ENCODE measurements at places on chromosomes 4 and X.

- DNase-seq = no peak
Measured at GRCh38 chrX:140501940-140502468, 2.9 kb downstream of the SOX3 start.

DNA sequence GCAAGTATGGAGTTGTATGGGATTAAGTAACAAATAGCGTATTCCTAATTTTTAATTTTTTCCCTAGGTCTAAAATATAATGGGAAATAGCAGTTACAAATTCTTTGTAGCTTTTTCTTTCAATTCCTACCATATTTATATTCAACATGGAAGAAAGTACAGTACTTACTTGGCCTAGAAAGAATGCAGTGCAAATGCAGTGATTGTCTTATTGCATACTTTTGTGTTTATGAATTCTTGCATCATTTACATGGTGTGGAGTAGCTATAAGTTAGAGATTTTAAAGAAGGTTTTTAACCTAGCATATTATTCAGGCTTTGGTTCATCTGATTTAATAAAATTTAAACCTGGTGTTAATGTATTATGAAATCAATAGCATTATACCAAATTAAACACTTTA lies 263.3 kb downstream of the BMPR1B start:
- no peak for DNase-seq

- no peak for DNase-seq
Measured at GRCh38 chr4:73844345-73844744, 7.9 kb downstream of the CXCL6 start.

GRCh38 chr4:66045913-66046312 lies 375.6 kb upstream of the EPHA5 start:
- DNase-seq = no peak

DNA sequence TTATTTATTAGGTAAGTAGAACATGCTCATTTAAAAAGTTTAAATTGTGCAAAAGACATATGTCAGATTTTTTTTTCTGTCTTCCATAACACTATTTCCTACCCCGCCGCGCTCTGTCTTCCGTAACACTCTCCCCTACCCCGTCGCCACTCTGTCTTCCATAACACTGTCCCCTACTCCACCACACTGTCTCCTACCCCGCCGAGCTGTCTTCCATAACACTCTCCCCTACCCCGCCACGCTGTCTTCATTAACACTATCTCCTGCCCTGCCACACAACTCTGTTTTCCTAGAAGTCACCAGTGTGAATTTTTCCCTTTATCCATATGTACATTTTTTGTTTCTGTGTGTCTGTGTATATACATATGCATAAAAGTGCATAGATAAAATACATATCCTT lies 4.4 kb downstream of the MSMO1 start:
- no peak for DNase-seq

- DNase-seq = no peak
Measured at GRCh38 chr4:34280131-34280530, 1964.2 kb downstream of the ARAP2 start.

DNA sequence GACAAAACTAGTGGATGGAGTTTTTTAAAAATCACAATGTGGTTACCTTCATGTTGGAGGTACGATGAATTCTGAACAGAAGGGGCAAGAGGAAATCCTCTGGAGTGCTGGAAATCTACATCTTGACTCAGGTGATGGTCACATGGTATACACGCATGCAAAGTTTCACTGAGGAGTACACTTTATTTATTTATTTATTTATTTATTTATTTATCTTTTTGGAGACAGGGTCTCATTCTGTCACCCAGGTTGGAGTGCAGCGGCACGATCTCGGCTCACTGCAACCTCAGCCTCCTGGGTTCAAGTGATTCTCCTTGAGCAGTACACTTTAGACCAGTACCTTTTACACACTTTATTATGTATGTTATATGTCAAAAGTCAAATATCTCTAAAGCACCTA lies 645.7 kb upstream of the DIPK2B start:
- DNase-seq = no peak

- no peak for DNase-seq
Measured at GRCh38 chrX:17554914-17555313, 179.9 kb downstream of the NHS start.

- DNase-seq = no peak
Measured at GRCh38 chr4:39518484-39518883, 8.8 kb downstream of the UGDH start.

DNA sequence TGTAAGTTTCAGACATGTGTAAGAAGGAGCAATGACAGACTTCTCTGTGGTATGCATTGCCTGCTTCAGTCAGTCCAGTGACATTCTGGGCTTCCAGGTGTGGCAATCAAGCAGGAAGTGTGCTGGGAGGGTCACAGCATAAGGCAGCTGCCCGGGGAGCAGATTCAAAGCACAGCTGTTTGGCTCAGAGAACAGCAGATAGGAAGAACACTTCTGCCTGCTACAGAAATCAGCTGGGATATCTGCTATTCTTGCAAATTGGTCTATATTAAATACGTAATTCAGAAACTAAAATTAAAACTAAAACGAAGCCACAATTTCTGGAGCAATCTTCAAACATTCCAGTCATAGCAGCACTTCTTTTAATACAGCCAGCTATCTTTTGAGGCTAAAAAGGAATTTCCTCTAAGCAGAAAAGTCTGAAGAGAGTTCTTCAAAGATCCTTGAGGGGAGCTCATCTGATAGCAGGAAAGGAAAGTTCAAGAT lies 47.5 kb upstream of the GALNT7 start:
- no peak for DNase-seq

DNA sequence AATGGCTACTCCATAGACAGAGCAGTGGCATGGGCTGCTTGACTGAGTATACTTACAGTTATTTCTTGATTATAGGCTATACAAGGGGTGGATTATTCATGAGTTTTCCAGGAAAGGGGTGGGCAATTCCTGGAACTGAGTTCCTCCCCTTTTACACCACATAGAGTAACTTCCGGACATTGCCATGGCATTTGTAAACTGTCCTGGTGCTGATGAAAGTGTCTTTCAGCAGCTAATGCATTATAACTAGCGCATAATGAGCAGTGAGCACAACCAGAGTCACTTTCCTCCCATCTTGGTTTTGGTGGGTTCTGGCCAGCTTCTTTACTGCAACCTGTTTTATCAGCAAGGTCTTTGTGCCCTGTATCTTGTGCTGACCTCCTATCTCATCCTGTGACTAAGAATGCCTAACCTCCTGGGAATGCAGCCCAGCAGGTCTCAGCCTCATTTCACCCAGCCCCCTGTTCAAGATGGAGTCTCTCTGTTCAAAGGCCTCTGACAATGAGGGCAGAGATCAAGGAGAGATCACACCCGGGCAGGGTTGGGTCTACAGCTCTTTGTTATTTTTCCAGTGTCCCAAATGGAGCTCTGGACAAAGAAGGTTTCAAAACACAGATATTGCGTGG lies 468.4 kb upstream of the PRKX start:
- DNase-seq = no peak

GRCh38 chr4:122383341-122383740 lies 4.5 kb downstream of the ADAD1 start:
- no peak for DNase-seq

DNA sequence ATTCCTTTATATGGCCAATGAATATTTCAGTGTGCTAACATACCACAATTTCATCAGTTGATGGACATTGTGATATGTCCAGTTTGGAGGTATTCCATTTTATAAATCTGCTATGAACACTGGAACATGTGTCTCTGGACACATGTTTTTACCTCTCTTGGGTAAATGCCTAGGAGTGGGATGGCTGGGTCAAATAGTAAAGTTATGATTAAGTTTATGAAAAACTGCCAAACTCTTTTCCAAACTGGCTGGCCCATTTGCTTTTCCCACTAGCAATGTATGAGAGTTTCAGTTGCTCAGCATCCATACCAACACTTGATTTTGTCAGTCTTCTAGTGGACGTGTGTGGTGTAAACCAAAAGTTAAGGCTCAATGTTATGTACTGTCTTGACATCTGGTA lies 40.5 kb downstream of the CEP44 start:
- DNase-seq = no peak

GRCh38 chr4:176805155-176805554 lies 12.4 kb upstream of the VEGFC start:
- DNase-seq = no peak

DNA sequence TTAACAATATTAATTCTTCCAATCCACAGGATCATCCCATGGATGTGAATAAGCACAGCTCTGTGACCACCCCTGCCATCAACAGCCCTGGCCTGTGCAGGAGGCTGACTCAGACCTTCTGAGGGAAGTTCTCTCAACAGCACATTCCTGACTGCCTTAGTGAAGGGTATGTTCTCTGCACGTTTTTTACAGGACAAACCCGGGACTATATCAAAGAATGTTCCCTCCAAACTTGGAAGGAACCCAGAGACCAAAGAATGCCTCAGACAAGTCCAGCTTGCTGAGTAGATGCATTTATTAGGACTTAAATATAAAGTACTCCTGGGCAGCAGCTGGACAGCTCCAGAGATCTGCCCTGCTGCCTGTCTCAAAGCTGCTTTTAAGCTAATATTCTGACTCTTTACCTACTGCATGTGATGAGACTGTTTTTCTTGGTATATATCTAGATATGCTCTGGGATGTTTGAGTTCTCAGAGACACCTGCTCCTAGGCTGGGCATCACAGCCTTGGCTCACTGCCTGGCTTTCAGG lies 1127.8 kb upstream of the PRKX start:
- DNase-seq = no peak

DNA sequence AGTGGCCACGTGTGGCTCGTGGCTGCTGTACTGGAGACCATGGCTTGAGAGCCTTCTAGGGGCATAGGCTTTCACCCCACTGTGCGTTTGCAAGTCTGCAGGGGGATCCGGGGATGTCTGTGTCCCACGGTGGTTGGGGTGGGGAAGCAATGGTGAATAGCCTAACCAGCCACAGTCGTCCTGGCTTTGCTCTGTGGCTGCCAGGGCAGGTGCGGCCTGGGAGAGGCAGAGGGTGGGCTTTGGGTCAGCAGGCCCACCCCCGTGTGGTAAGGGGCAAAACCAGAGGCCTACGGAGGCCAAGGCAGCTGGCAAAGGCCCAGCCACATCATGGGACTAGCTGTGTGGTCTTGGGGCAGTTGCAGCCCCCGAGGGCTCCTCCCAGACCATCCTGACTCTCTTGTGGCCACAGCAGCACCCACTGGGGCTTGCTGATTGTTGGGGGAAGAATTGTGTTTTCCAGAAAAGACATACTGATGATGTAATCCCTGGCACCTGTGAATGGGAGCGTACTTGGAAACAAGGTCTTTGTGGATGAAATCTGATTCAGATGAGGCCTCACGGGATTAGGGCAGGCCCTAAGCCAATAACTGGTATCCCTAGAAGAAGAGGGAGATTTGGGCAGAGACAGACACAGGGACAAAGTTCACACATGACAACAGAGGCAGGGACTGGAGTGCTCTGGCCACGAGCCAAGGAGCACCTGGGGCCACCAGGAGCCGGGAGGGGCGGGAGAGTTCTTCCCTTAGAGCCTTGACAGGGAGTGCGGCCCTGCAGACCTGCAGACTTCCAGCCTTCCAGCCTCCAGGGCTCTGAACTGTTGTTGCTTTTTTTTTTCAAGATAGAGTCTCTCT lies 2.9 kb downstream of the CPZ start:
- no peak for DNase-seq

DNA sequence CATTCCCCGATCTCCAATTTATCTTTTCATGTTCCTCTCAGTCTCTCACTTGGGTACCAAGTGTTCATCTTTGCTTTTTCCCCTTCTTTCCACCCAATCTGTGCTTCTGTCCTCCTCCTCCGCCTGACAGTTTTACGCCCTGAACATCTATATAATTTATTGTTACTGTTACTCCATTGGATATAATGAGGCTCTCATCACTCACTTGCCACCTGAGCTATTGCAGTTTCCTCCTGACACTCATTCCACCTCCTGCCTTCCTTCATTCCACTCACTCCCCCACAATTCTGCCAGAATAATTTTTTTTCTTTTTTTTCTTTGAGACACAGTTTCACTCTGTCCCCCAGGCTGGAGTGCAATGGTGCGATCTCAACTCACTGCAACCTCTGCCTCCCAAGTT lies 77.6 kb upstream of the SORBS2 start:
- no peak for DNase-seq

DNA sequence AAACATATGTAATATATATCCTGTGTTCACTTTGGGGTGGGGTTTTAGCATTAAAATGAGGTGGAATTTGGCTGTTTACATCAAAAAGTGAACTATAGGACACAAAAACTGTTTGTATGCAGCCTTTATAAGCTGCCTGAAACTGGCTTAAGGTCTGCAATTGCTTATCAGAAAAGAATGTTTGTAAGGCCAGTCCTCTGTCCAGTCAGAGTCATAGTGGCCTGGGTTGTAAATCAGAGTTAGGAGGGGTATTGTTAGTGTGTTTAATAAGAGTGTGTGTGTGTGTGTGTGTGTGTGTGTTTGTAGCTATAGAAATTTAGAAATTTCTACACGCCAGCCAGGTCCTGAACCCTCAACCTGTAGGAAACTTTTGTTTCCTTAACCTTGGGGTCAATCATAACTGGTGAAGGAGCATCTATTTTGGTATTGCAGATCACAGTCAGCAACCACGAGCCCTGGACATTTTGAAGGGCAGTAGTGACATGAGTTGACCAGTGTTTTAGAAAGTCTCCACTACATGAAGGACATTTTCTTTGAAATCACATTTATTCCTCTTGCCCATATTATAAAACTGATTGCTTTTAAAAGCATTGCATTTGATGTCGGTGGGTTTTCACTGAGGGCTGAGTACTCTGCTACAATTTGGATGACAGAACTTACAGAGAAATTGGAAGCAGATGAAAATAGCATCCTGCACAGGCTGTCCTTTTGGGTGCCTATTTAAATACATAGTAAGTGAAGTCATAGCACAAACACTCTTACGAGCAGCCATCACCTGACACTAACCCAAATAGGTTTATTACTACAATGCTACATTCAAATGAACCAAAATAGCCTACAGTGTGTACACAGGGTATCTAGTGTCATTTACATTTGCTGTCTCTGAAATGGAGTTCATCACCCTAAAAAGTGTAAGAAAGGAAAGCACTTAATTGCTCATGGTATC lies 11.2 kb upstream of the TMEM154 start:
- no peak for DNase-seq

DNA sequence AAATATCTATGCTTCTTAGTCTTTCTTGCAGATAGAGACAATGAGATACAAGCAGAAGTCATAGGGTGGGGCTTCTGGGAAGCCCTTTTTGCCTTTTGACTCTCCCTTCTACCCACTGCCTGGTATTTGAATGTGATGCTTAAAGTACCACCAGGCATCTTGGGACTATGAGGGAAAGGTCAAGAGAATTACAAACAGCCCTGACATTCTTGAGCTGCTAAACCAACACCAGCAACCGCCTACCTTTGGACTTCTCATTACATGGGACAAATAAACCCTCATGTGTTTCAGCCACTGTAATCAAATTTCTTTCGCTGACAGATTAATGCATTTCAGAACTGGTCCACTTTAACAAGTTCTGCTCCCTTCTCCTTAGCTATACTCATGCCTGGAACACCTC lies 112.8 kb downstream of the LUZP4 start:
- no peak for DNase-seq

DNA sequence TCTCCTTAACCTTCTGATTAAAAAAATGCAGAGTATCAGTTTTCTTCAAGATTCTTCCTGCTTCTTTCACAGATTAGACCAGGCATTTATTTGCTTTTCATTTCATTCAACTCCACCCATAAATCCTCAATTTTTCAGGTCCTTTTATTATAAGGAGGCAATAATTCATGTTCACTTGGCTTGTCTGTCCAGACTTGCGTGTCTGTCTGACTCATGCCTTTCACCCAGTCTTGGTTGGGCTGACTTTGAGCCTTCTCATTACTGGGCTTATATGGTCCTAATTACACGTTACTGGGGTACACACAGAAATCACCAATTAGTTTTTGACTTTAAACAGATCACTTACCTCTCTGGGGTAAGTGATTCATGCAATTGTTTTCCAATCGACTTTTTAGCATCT lies 48.8 kb upstream of the GALNT7 start:
- DNase-seq = no peak

- peak; percentile 66 for DNase-seq
Measured at GRCh38 chrX:46912098-46912602, at the start of gene JADE3. Gene JADE3 (plus strand): TSS chrX:46912421. CDS start chrX:46984895, 72,474 bp downstream.
